ENCODE measurements at places on chromosomes 13 and 19.

DNA sequence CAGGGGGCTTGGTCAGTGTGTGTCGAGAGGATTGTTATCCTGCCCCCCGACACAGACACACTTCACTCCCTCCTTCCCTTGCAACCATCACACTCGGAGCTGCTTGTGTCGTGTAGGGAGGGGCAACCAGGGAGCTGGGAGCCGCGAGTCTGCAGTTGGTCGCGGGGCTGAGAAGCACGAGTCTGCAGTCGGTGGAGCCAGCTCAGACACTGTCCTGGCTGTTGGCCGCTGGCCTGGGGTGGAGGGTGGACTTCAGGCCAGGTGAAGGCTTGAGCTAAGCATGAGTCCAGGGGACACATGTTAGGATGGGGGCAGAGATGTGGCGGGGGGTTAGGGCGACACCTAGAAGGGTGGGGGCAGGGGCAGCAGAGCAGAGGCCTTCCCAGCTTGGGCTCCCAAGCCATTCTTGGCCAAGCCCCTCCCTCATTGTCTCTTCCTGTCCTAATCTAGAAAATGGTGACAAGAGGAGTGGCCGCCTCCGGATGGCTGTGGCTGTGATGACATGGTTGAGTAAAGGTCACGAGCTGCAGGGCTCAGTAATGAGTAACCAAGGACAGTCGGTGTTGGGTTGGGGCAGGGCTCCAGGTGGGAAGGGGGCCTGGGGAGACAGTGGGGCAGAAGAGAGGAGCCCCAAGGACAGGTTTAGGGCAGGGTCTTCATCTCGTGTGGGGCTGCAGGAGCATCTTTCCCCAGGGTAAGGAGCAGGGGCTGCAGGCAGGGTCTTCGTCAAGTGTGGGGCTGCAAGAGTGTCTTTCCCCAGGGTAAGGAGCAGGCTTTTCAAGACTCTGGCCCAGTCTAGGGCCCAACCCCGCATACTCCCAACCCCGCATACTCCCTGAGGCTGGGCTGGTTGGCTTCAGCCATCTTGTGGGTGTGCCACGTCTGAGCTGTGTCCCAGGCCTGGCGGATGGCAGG lies 8.6 kb downstream of the PPP5C start:
- no peak for DNase-seq

- no peak for DNase-seq
Measured at GRCh38 chr13:98206946-98207345, 29.9 kb upstream of the RNF113B start.

GRCh38 chr19:50818859-50819472 lies 4.6 kb downstream of the KLK1 start:
- DNase-seq = no peak

DNA sequence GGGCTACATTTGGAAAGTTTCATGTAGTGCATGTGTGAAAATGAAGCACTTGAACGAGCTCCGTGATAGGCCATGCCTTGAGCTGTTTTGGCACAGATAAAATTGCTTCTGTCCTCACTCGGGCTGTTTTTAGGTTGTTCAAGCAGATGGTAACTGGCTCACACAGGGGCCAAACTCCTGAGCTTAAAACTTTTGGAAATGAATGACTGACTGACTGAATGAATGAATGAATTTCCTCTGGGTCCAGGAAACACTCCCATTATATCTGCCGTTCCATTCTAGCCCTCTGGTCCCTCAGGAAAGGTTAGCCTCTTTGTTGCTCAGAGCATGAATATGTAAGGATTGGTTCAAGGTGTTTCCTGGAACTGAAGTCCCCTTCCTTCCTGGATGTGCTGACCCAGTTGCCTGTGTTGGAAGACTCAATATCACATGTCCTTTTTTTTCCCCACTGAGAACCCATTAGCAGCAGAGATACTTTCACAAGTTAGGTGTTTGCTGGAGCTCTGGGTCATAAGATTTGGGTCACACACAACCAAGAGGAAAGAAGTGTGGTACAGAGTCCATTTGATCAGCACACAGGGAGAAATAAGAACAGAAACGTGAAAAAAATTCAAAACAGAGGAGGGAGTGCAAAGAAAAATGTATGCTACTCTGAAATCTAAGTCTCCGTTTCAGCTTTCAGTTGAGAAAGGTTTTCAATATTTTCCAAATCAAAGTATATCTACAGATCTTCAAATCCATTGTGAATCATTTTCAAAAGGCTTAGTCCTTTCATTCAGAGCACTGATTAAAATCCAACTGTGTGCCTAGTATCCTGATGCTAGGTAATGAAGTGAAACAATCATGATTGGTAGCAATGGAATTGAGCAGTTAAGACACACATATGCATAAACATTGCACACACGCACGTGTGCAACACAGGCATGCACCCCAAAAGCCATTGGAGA lies 18.9 kb downstream of the MBNL2 start:
- DNase-seq = no peak

- no peak for DNase-seq
Measured at GRCh38 chr13:46507981-46508380, 45.0 kb upstream of the LRCH1 start.

DNA sequence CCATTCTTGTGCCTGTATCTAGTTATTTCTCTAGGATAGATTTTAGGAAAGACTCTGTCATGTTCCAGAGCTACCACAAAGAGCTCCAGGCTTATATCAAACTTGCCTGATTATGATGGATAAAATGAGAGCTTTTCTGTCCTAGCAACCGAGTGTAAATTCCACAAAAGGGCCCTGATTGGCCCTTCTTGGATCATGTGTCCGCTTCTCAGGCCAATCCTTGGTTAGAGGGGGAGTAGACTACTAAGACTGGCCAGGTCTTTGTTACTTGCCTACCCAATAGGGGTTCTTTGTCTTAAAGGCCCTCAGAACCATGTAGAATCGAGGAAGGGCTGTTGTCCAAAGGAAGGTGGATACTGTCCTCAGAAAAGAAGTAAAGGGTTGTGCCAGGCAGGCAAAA lies 2.4 kb downstream of the DHX34 start:
- DNase-seq = no peak

DNA sequence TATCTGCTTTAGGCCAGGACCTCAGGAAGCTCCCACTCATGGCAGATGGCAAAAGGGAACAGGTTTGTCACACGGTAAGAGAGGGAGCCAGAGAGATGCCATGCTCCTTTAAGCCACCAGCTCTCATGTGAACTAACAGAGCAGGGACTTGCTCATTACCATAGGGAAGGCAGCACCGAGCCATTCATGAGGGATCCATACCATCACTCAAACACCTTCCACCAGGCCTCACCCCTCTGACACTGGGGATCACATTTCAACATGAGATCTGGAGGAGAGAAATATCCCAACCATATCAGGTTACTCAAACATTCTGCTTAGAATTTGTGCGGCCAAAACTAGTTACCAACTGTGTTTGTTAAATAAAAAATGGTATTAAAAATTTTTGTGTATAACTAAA lies 427.0 kb downstream of the UQCRFS1 start:
- DNase-seq = no peak

DNA sequence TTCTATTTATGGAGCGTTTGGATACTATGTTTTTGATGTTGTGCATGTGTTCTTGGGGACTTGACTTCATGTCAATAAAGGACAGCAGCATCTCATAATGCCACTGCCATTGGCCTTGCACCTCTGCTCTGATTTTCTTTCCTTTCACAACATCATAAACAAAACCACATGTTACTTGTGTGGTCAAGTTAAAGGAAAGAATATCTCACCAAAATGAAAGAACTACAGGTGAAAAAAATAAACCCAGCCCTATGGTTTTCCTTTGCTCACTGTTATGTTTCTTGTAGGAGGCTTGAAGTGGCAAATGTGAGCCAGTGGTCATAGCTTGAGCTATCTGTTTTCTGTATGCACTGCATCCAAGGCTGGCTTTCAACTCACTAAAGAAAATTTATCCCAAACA lies 240.4 kb downstream of the KCNRG start:
- DNase-seq = no peak

- no peak for DNase-seq
Measured at GRCh38 chr13:112144616-112145550, 77.9 kb downstream of the SOX1 start.

- DNase-seq = peak; percentile 54
Measured at GRCh38 chr13:24683838-24684599, 3.8 kb downstream of the ATP12A start.

DNA sequence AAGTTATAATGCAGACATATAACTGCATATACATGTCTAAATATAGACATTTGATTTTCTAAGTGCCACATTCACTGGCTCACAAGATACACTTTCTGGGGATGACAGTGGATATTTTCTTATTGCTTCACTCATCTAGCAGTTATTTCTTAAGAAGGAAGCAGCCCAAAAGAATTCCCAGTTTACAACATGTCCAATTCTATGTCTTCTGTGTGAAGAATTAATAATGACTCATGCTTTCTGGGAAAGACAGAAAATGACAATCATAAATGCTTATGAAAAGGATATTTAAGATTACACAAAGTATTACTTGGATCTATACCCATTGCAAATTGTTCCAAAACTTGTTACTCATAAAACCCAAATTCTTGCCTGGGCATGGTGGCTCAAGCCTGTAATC lies 543.4 kb downstream of the SUCLA2 start:
- DNase-seq = no peak

DNA sequence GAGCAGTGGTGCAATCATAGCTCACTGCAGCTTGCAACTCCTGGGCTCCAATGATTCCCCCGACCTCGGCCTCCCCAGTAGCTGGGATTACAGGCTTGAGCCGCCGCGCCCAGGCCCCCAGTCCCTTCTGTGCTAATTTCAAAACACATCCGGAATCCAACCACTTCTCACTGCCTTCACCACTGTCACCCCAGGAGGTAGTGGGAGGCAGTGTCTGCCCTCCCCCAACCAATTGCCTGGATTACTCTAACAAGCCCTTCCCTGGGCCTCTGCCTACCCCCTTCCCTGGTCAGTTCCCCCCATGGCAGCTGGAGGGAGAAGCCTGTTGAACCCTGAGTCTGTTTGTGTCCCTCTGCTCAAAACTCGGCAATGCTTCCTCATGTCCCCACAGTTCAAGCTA lies 2.3 kb downstream of the PRAM1 start:
- no peak for DNase-seq

DNA sequence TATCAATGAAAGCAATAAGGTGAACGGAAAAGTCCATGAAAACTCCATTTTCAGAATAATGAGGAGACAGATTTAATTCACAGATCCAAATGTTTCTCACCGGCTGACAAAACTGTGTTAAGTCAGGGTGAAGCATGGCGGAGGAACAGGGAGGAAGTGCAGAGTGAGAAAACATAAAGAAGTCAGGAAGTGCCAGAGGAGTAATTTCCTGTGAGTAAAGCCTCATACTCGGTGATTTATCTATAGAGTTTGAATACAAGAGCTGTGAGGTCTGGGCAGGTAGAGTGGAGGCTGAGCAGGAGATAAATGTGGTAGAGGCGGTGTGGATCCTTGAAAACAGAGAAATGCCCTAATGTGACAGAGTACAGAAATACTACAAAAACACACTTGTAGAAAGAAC lies 11.4 kb downstream of the CARD8 start:
- no peak for DNase-seq

DNA sequence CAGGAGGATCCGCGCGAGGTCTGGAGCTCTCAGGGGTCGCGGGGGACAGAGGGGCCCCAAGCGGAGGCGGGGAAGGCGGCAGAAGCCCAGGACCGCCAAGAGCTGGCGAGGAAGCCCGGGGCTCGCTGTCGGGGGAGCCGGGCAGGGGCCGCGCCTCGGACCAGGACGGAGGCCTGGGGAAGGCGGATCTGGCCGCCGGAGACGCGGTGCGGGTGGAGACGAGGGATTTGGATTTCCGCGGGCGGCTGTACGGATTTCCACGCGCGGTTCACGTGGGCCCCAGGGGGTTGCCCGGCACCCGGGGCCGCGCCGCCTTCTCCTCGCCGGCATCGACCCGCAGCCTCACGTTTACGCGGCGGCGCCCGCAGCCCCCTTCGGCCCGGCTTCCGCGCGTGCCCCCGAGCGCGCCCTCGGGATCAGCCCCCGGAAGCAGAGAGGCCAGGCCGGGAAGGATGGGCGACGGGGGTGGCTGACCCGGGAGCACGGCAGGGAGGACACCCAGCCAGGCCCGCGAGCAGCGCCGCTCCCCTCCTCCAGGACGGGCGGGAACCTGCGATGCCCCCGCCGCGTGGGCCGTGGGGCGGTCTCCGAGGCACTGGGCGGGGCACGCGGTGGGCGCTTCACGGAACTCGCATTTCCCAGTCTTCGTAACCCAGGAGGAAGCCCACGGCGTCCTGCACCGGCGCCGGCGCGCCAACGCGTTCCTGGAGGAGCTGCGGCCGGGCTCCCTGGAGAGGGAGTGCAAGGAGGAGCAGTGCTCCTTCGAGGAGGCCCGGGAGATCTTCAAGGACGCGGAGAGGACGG lies 4.7 kb downstream of the F7 start:
- DNase-seq = peak; percentile 21

GRCh38 chr19:58549664-58550361 lies 5.1 kb downstream of the CHMP2A start:
- DNase-seq = no peak

GRCh38 chr13:71906448-71906847 lies 39.4 kb upstream of the DACH1 start:
- DNase-seq = no peak

GRCh38 chr13:112767506-112768471 lies 78.0 kb downstream of the ATP11A start:
- no peak for DNase-seq

GRCh38 chr19:38251564-38252051 lies 4.6 kb downstream of the PPP1R14A start:
- DNase-seq = no peak

GRCh38 chr13:43166644-43167457 lies 143.5 kb downstream of the DNAJC15 start:
- no peak for DNase-seq

DNA sequence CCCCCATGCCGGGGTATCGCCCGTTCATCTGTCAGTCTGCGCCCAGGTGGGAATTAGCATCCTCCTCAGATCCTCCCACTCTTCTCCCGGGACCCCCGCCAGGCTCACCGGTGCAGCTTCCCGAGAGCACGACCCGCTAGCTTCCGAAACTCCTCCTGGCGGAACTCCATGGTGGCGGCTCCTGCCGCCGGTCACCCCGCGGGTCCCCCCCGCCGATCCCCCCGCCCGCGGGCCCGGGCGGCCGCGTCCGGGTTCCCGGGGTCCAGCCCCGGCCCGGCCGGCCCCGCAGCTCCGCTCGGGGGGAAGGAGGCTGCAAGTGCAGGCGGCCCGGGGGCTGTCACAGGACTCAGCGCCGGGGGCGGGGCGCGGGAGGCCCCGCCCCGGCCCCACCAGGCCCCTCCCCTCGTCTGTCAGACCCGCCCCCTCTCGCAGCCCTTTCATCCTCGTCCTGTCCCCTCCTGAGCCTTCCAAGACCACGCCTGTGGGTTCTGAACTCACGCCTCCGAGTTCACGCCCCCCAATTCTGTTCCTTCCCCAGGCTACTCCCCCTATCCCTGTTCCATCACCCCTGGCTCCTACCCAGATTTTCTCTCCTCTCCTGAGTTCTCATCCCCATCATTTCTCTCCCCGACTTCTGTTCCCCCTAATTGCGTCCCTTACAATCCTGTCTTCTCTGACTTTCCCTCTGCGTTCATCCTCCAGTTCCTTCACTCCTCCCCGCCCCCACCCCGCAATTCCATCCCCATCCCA lies at the start of gene SLC17A7:
Gene SLC17A7, minus strand, starts transcription at position 318 of the 750 bp plus-strand sequence. Its CDS starts 148 bp downstream, at position 170.
- peak; percentile 56 for DNase-seq

- DNase-seq = no peak
Measured at GRCh38 chr19:31955061-31955460, 390.3 kb upstream of the ZNF507 start.

All from activated T-cell treated with anti-CD3 and anti-CD28 coated beads for 48 hours (primary cell).